ENCODE measurements at places on chromosomes 1 and 21.

DNA sequence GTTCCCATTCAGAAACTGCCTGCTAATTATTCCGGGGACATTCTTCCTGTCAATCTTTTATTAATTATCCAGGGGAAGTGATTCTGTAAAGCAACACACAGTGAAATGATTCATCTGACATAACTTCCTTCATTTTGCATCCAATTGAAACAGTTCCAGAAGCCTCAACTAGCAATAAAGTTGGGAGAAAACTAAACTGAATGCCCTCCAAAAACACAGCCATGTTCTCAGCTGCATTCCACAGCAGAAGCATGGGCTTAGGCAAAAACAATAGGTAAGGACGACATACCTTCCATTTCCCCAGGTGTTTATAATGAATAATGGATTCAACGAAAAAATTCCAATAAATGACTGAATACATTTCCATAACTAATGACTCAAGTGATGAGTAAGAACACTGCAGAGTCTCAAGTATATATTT, 36.9 kb upstream of the TARBP1 start:
- DNase-seq, result peak; percentile 37

- peak; percentile 96 for DNase-seq
Observed at GRCh38 chr1:181142096-181142958, 53.8 kb downstream of the IER5 start.

DNA sequence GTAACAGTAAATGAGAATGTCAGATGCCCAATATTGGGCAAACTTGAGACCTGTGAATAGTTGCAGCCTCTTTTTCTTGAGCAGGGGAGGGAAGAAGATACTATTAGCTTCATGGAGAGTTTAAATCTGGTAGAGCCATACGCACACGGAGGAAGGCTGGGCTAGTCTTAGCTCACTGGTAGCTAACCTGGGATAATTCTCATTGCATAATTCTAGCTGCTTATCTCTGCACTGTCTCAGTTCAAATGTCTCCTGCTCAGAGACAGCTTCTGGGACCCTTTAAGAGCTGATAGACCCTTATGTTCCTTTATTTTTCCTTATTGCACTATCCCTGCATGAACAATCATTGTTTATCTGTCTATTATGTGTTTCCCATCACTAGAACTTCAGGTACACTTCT, 8.4 kb downstream of the C1orf87 start:
- DNase-seq, result no peak

DNA sequence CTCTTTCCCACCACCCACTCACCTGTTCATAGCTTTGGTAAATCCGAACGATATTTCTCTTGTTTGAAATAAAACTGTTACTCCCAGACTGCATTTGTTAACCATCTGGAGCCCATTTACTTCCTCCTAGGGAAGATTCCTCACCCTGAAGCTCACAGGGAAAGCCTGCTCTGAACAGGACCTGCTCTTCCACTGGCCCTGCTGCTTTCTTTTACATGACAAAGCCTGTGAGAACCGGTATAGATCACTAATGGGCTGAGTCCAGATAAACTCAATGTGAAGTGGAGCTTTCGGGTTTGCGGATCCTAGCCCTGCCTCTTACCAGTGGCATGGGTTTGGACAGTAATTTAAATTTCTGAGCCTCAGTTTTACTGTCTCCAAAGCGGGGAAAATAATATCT, 45.2 kb downstream of the FAM163A start:
- DNase-seq, result no peak

GRCh38 chr1:175787881-175788280, 44.5 kb upstream of the TNR start:
- DNase-seq, result no peak

DNA sequence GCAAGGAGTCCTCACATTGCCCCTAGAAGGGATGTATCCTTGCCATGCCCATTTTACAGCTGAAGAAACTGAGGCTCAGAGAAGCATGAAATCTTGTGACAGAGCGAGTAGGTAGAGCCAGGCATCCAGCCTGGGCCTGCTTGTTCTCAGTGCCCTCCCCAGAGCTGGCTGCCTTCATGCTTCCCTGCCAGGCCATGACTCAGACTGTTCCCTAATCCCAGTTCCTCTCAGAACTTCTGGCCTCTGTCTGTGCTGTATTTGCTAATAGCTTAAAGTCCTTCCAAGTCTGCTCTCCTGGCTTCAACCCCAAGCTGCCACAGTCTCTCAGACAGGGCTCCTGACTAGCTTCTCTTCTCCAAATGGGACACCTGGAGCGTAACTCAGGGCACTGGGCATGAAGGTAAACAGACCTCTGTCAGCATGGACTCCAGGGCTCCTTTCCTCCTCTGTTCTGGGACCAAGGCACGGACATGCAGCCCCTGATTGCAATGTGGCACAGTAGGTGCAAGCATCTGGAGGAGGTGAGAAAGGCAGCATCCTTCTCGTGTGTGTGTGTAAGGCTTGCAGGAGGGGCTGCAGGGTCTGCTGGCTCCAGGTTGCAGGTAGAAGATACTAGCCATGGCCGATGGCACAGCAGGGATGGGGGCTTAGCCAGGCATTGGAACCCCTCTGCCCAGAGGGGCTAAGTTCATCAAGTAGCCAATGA, 122.7 kb downstream of the HMGB4 start:
- no peak for DNase-seq

DNA sequence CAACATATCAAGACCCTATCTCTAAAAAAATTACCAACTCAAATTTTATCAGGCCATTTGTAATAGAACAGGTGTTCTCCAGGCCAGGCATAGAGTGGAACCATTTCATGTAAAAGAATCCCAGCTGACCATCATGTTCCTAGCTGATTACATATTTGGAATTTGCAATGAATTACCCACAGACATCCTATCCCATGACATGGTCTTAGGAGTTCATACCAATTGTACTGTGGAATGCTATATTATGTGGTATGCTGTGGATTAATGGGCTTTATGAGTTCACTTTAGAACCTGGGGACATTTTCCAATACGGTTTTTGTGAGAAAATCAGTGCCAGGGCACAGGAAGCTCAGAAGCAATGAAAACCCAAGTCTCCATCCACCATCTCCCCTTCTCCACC, 110.3 kb downstream of the ZNF281 start:
- DNase-seq, result no peak

DNA sequence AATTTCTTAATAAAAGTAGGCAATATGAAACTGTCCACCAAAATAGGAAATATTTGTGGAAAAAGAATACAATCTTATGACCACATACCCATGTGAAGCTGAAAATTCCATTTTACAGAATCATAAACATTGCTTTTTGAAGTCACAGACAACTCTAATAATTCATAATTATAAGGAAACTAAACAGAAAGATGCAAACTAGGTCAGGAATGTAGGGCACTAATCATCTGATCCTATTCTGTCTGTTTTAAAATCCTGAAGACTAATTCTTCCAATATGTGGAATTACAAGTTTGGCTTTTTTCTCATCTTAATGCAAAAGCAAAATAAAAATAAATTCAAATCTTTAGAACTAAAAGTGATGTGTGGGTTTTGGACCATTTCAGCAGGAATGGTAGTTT, 528.6 kb downstream of the LTN1 start:
- no peak for DNase-seq

DNA sequence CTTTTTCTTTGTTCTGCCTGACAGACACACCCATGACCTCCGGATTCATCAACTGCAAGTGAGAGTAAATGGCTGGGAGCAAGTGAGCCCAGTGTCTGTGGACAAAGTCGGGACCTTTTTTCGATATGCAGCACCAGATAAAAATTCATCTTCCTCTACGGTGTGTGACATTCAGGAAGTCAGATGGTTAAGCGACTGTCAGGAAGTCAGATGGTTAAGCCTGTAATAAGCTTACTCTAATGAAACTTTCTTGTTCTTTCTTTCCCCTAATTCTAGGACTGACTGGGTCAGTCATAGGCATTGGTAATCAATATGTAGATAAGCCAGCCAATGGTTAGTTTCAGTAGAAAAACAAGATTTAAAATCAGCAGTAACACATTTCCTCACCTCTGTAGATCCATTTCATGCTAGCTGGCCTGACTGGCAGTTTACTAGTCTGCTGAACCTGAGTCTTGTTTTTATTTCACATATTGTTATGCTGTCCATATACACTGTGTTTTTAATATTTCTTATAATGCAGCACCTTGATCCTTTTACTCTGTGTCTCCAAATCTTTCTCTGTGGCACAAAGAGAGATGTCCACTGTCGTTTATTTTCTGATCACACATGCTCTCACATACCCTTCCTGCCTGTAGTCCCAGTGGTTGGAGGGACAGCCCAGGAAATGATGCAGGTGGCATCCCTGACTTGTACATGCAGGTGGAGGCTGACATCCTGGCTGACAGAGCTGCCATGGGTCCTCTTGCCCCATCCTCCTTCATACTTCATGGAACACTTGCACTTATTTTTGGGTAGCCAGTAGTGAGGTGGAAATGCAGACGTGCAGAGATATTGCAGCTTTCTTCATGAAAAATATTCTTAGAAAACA, 115.8 kb downstream of the VPS13D start:
- peak; percentile 16 for DNase-seq

DNA sequence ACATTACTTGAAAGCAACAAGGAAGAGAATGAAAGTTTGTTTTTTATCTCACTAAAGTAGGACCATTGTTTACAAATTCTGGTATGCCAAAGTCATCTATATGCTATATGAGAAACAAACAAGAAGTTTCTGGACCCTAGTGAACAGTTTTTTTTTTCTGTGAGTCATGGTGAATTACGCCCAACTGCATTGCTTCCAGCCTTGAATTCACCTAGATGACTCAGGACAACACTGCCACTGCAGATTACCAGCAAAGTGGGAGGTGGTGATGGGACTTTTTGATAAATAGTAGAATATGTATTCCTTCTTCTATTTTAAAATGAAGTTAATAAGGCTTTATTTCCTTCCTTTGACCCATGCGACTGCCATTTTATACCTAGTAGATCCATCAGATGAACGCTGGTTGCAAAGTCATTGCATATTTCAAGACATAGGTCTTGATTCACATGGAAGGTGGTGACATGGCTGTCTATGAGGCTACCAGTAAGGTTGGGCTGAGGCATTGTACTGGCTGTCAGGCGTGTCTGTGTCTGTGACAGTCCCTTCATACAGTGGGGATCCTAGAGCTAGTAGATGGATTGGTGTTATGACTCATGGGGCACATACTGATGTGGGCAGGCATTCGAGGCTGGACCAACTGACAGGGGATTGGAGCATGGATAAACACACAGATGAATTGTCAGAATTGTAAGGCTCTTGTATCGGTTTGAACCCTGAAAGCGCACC, 49.1 kb upstream of the APOBEC4 start:
- no peak for DNase-seq

GRCh38 chr1:87404296-87404695, 75.6 kb downstream of the LMO4 start:
- no peak for DNase-seq

DNA sequence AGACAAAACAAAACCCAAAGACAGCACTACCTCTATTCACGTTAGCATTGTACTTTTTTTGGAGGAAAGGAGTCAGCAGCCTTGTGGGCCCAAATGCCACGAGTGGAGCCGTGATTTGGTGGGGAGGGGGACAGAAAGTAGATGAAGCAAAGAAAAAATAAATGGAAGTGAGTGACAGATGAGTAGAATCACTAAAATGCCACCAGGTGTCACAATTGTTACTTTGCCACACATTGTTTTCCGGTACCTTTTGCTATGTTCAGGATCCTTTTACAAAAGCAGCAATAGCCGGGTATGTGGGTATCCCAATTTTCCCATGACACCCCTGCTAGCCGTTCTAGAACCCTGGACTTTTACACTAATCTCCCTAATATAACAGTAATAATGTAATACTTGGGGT, 85.0 kb upstream of the AK4 start:
- no peak for DNase-seq

GRCh38 chr1:215131291-215131690, 48.8 kb downstream of the KCNK2 start:
- no peak for DNase-seq

- no peak for DNase-seq
Observed at GRCh38 chr1:185911978-185912377, 177.8 kb downstream of the HMCN1 start.

DNA sequence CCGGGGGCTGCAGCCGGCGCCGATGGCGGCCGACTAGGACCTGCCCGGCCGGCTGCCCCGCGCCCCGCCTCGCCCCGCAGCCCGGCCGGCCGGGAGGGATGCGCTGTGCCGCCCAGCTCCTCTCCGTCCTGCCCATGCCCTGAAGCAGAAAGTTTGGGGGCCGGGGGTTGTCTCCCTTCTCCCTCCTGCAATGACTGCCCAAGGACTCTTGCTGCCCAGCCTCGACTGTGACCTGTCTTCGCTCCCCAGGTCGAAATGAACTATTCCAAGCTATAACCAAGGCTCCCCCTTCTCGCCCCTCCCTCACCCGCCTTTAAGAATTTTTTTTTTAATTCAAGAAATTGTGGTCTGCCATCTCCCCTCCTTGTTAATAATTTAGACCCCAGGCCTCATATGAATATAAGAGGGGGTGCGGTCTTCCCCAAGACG, 361 bp downstream of the TMCC2 start:
- no peak for DNase-seq

- no peak for DNase-seq
Observed at GRCh38 chr1:3627515-3628253, 2.9 kb downstream of the TPRG1L start.

DNA sequence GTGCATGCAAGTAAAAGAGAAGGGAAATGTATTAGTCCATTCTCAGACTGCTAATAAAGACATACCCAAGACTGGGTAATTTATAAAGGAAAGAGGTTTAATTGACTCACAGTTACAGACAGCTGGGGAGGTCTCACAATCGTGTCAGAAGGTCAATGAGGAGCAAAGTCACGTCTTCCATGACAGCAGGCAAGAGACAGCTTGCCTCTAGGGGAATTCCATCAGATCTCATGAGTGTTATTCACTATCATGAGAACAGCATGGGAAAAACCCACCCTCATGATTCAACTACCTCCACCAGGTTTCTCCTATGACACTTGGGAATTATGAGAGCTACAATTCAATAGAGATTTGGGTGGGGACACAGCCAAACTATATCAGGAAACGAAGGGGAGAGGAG, 8.1 kb downstream of the KRTAP21-3 start:
- no peak for DNase-seq

GRCh38 chr1:3337798-3338724, 116.4 kb upstream of the ARHGEF16 start:
- no peak for DNase-seq

DNA sequence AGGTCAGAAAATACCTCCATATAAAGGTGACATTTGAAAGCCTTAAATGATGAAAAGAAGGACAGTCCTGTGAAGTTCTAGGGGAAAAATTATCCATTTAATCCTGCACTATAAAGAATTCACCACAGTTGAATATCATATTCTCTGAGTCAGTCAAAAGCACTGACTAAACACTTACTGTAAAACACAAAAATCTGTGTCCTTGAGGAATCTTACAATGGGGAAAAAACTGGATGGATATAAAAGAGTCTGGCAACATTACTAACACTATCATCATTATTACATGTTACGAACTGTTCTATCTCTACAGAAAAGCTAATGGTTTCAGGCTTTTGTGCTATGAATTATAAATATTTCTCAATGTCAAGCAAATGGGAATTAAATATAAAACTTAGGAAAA, 42.4 kb upstream of the HP1BP3 start:
- no peak for DNase-seq

Measured in inflammatory macrophage treated with lipopolysaccharide for 1 hour (primary cell).